ENCODE measurements at places on chromosomes 12 and 14. TPM values are rescaled to one million over a fixed set of nuclear protein-coding genes. Genes with fewer than 3 reads are reported as not detected.

DNA sequence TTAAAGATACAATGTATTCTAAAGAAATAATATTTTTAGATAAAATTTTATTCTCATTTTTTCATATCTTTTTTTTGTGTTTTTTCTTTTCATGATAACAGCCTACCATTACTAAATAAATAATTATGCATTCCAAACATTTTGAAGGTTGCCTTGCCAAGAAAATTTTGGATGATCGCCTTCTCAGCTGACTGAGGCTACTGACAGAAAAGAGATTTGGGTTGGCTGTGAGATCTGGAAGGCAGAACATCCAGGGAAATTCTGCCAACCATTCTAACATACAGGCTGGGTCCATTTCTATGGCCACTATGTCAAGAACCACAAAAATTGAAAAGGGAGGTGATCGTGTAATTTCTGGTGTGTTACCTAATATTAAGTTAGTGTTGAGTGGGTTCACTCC lies 48.1 kb downstream of the GALNT8 start:
- no peak for DNase-seq

DNA sequence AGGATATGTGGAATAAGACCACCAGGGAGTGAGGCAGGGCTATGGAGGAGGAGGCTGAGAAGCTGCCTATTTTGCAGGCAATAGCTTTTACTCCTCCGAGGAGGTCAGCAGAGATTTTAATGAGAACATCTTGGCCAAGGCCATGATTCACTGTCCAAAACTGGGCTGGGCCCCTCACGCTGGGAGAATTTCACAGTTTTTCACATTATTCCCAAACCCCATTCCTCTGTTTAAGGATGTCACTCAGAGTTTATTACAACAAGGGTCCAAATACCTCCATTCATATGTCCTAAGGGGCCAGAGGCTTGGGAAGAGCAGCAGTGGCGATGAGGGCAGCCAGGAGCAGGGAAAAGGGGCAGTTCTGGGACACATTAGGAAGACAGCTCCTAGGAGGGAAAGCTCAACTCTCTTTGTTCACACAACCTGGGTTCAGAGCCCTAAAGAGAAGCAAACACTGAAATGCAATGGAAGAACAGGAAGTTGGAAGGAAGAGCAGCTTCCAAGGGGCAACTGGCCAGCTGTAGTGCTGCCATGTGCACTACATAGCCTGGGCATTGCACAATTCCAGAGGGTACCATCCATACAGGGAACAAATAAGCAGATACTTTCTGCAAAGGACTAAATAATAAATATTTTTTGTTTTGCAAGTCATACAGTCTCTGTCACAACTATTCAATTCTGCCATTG lies 283.2 kb downstream of the NUAK1 start:
- no peak for DNase-seq

DNA sequence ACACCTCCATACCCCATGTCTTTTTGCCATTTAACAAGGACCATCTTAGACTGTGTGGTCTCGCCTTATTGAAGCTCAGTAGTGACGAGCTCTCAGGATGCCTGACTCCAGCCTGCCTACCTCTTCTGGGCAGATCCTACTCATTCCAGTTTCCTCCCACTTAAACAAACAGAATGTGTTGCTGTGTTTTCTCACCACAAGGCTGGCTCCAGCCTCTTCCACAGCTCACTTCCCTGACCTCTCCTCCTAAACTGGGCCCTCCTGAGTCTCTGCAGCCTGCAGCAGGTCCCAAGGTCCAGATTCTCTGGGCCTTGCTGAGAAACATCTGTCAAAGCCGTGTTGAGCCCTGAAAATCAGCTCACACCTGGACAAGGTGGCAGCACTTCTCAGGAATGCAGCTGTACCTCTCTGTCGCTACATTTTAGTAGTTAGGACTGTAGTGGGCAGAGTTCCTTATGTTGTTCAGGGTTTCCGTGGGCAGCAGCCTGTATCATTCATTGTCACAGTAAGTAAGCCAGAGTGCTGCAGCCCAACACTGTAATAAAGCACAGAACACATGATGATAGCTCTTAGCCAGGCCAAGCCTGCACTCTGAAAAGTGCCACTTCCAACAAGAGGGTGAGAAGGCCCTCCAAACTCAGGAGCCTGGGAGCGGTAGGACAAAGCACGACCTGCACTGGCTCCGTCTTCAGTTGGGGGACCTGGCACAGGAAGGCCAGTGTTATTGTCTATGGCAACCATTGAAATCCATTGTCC lies 68.5 kb downstream of the NKX2-1 start:
- DNase-seq = no peak

DNA sequence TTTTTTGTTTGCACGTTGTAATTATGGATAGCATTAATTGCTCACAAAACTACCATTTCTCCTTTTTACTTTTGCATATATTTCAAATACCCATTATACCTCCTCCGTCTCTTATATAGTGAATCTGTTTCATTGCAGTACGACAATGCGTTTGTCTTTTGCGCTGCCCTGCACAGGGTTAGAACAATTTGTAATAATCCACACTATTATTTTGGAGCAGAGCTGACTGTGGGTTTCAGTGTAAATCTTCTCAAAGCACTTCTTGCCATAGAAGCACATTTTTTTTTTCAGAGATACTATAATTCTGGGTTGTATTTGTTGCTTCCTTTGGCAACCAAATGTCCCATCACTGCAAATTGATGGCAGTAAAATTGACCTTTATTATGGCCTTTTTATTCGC lies 451.8 kb upstream of the STXBP6 start:
- no peak for DNase-seq

DNA sequence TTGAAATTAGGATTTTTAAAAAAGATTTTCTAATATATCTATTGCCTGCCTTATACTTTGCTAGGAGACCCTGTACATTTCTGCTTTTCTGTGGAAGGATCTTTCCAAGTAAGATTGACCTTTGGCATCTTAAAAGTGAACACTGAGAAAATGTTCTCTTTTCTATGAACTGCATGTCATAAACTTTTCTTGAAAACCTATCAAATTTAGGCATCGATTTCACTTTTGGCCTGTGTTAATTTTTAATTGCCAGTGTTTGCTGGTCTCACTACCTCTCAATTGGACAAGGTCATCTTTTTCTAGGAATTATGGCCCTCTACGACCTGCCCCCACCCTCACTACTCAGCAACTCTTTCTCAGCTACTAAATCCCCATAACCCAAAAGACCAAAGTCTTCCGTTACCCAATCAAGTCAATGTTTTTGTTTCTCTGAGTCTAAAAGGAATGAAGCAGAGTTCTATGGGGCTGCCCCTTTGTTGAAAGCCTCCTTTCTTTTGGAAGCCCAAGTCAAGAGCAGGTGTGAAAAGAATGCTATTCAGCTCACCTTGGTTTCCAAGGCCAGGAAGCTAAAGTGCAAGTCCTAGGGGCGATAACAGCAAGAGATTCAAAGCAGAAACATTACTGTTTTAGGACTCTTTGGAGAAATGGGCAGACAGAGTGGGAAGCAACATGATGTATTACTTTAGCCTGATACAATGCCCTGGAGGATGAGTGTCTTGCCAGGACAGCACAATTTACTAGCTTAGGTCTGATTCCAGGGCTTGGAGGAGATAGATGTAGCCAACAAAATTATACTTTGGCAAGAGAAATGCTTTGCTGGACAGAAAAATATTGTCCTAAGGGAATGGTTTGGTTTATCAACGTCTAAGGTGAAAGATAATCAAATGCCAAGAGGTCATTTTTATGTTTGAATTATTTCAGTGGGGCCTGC lies 55.0 kb downstream of the IGF1 start:
- no peak for DNase-seq

- no peak for DNase-seq
Observed at GRCh38 chr12:42145552-42146215, 1.0 kb upstream of the GXYLT1 start.

- DNase-seq = no peak
Observed at GRCh38 chr12:87136330-87136976, 880.3 kb upstream of the MGAT4C start.

DNA sequence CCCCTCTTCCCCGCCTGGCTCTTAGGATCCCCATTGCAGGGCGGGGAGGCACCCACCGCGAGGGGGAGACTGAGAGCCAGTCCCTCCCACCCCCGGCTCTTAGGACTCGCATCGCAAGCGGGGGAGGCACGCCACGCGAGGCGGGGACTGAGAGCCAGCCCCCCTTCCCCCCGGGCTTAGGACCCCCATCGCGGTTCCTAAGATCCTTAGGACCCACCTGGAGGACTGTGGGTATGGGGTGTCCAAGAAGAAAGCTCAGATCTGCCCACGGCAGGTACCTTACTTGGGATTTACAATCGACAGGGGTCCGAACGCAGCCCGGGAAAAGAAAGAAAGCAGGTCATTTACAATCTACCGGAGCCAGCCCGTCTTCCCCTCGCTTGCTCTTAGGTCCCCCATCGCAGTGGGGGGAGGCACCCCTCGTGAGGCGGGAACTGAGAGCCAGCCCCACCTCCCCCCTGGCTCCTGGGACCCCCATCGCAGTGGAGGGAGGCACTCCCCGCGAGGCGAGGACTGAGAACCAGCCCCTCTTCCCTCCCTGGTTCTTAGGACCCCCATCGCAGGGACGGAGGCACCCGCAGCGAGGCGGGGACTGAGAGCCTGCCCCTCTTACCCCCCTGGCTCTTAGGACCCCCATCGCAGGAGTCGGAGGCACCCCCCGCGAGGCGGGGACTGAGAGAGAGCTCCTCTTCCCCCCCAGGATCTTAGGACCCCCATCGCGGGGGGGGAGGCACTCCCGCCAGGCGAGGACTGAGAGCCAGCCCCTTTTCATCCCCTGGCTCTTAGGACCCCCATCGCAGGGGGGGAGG lies 43.7 kb downstream of the DDX11 start:
- peak; percentile 80 for DNase-seq

DNA sequence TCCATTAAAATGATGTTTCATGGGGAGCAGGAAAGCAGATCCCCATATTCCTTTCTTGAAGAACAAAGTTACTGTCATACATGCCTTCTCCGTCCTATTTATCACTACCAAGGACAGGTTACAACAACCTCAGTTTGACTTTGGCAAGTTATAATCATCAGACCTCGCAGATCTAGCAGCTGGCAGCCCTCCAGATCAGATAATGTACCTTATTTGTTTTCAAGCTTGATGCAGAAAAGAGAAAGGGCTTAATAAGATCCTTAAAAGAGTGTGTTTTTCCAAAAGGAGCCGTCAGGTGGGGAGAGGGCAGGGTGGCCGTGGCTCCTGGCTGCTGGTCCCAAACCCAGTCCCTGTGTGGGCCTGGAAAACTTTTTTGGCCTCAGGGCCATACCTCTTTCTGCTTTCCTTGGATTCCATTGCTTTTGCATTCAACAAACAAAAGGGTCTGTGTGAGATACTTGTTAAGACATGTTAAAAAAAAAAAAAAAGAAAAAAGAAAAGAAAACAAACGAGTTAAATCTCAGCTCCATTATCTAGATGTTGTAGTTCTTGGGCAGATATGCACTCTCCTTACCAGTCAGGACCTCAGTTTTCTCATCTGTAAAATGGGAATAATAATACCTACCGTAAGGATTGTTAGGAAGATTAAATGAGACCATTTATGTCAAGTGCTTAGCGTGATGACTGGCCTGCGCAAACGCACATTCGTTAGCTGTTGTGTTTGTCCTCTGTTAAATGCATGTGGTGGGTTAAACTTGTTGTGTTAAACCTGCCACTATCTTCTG lies 64.6 kb downstream of the B4GALNT3 start:
- DNase-seq = no peak

DNA sequence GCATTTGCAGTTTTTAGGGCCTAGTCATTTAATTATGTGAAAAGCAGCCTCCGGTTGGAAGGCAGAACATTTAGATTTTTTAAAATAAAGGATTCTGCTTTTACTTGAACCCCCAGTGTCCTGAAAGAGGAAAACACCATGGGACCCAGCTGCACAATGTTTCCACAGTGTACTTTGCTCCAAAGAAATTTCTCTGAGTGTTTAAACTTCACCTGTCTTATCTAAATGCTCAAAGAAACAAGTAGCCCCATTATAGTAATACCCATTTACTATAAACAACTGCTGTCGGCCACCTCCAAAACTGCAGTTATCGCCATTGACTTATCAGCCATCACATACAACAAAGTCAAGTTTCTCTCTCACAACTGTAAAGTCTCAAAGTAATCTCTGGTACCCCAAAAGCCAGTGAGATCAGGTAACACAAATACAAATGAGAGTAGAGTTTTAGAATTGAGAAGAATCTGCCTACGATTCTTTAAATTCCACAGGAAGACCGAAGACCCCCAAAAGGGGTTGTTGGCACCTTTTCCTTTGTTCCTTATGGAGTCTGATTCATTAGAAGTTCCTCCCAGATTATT lies 205.2 kb downstream of the NUBPL start:
- DNase-seq = no peak

Gene OR4E2
- total RNA-seq = not detected

Gene PLD4
- total RNA-seq = 0.17 TPM

Gene DCD
- total RNA-seq = not detected

Gene CHD8
- total RNA-seq = 90.4 TPM

Gene KRT2
- not detected for total RNA-seq

Gene CLEC2D
- total RNA-seq = 9.2 TPM

Gene KCNC2
- 2.5 TPM for total RNA-seq

Gene SDS
- not detected for total RNA-seq
